ENCODE measurements at places on chromosomes 1 and 21. TPM values are rescaled to one million over a fixed set of nuclear protein-coding genes. Genes with fewer than 3 reads are reported as not detected.

- no peak for DNase-seq
These were observed 23.8 kb downstream of the GLMN start for GRCh38 chr1:92274939-92275338.

Gene POLR3C
- total RNA-seq: 33.4 TPM

DNA sequence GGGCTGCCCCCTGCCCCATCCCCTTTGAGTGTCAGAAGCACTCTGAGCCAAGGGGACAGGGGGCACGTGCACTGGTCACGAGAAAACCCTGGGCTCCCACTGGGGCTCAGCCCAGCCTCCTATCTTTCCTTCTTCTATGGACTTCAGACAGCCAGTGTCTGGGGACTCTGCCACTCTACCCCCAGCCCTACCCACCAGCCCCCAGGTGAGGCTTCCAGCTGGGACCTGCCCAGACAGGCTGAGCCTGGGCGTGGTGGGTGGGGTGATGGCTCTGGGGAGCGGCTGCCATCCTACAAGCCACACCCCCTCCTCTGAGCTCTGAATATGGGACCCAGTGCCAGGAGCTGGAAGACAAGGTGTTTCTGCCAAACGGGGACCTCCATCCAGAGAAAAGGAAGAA, 8.0 kb upstream of the SFN start:
- DNase-seq: no peak

Gene SYCP1
- not detected for total RNA-seq

Gene NBPF20
- 0.82 TPM for total RNA-seq

DNA sequence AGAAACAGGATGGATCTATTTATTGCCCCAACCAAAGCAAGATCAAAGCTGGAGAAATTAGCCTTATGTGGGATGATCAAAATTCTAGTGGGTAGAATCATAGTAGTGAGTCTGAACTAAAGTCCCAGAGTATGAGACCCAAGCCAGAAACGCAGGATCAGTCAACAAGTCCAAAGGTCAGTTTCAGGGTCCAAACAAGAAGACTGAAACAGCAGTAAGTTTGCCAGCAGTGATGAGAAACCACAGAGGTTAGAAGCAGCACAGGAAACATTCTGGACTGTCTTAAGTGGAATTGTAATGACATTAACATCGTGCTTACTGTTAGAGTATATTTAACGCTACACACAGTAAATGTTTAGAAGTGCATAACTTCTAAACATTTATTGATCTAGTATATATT, 251.0 kb downstream of the LRRIQ3 start:
- DNase-seq: no peak

- no peak for DNase-seq
These were observed 47.9 kb upstream of the PRKACB start for GRCh38 chr1:84096176-84096575.

DNA sequence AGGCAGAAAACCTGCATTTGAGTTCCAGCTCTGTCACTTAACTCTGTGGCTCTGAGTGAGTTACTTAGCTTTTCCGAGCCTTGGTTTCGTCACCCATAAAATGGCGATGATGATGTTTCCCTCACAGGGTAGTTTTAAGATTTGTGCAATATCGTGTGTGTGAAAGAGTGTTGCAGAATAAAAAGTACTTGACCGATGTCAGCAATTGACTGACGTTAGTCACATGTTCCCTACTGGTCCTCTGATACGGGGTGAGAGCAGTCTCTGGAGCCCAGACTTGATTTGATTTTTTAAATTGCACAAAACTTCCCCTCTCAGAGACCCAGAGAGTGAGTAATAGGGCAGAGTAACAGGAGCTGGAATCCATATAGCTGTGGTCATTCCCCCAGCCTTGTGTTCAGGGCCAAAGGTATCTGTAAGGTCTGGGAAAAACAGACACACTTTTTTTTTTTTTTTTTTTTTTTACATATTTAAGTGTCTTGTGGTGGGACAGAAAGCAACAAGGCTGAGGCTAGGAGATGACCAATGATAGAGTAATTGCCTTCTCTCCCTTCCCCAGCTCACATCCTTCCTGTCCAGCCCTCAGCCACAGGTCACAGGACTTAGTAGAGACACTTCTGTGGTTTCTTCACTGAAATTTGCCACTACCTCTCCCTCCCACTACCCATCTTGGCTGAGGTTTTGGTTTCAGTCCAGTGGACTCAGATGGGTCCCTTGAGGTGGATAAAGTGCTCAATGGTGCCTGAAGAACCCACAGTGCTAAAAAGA, 2.0 kb downstream of the FCER1G start:
- no peak for DNase-seq

Gene USH2A
- total RNA-seq: not detected

- DNase-seq: no peak
These were observed 471.8 kb downstream of the KCNT2 start for GRCh38 chr1:196136396-196136795.

Gene ZSWIM5
- total RNA-seq: 0.21 TPM

DNA sequence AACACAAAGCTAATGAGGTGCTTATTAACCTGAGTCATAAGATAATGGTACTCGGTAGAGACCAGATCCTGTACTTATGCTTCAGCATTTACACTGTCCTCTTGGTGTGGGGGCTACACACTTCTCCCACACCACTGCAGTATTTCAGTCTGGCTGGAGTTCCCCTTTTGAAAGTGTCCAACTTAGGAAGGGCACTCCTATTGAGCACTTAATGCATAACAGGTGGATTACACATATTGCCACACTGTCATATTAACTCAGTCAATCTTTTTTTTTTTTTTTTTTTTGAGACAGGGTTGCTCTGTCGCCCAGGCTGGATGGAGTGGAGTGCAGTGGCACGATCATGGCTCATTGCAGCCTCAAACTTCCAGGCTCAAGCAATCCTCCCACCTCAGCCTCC, 1.5 kb downstream of the GPATCH4 start:
- no peak for DNase-seq

DNA sequence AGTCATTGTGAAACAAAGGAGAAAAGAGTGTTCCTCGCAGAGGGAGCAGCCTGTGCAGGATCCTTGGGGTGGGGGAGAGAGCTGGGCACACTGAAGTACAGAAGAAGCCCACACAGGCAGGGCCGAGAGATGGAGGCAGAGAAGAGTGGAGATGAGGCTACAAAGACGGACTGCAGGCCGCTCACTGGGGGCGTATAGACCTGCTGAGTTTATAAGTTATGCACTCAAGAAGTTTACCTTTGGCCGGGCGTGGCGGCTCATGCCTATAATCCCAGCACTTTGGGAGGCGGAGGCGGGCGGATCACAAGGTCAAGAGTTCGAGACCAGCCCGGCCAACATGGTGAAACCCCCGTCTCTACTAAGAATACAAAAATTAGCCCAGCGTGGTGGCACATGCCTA, 7.6 kb upstream of the SLAMF9 start:
- DNase-seq: no peak

- no peak for DNase-seq
These were observed 46.2 kb upstream of the TINAGL1 start for GRCh38 chr1:31529999-31530684.

DNA sequence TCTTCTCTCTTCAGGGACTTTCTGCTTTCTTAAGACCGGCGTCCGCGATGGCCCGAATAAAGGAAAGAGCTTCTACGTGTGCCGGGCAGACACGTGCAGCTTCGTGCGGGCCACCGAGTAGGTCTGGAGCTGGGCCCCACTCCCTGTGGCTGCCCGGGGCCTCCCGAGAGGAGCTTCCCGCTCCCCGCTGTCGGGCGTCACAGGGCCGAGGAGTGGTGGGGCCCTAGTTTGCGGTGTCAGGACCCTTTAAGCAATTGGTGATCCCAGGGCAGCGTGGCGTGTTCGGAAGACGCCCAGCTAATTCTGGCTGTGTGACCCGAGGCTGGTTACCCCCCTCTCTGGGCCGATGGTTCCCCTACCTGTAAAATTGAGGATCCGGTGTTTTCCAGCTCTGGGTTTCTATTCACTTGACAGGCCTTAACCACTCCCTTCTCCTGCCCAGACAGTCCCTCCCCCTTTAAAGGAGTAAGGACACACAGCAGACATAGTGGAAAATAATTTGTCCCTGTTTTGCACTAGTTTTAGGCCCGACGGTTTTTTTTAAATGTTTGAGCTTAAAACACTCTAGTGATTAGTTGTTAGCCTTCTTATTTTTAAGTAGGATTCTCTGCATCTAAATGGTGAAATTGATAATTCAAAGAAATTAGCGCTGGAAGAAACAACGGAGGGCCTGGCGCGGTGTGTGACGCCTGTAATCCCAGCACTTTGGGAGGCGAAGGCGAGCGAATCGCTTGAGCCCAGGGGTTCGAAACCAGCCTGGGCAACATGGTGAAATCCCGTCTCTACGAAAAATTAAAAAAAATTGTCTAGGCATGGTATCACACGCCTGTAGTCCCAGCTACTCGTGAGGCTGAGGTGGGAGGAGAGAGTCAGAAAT, 553 bp downstream of the TTF2 start:
- DNase-seq: no peak

DNA sequence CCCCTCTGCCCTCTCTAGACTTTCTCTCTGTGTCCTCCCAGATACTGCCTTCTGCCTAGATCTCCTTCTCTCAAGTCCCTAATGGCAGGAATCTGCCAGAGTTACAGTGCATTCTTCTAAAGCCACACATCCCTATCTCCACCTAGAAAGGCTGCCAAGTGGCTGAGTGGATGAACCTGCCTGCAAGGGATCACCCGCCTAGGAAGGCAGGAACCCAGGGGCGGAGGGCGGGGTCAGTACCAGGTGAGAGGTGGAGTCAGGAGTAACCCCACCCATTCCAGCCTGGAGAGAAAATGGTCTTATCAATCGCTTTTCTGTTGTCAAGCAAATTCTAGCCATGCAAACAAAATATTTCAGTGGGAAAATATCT, 60.8 kb downstream of the BCAR3 start:
- DNase-seq: no peak

- DNase-seq: no peak
These were observed 574.2 kb downstream of the NUF2 start for GRCh38 chr1:163896001-163896400.

Gene PLA2G2F
- not detected for total RNA-seq

Gene MFAP2
- total RNA-seq: 0.32 TPM

DNA sequence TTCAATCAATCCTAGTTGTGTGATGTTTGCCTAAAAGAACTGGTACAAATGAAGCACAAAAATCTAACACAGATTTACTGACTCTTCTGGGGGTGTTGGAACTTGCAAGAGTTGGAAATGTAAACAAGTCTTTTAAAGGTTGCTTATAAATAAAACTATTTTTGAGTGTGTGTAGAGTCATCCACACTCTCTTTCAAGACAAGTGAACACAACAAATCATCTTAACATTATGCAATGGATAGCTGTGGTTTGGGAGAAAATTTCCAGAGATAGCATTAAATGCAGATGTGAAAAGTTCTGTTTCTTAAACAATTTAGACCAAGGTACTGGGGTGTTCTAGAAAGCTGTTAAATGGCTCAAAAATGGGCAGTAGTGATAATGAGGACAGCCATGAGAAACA, 28.7 kb downstream of the C1orf87 start:
- no peak for DNase-seq

GRCh38 chr1:42929434-42930177, 29.1 kb downstream of the SLC2A1 start:
- DNase-seq: no peak

GRCh38 chr21:34183331-34183928, 110.1 kb downstream of the MRPS6 start:
- no peak for DNase-seq

GRCh38 chr1:8976896-8977450, 31.3 kb downstream of the CA6 start:
- no peak for DNase-seq

Gene ARTN
- total RNA-seq: 0.39 TPM

DNA sequence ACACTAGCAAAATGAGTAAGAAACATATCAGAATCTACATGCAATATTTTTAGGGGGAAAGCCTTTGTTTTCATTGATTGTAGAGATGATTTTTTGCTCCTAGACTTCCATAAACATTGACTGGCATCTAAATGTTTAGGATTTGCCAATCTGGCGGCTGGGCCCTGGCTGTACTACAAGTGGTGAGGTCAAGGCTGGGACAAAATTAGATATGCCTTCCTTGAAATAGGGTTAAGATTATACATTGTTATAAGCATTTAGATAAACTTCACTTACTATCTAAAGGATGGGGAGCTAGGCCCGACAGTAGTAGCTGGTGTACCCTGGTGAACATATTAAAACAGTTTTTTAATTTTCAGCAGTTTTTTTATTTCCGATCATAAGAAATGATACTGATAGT, 5.2 kb downstream of the NFIA start:
- DNase-seq: no peak

Gene CD84
- 14.9 TPM for total RNA-seq

- DNase-seq: no peak
These were observed 94.8 kb upstream of the KIAA0040 start for GRCh38 chr1:175287377-175287776.

GRCh38 chr1:43279161-43279560, 6.2 kb downstream of the C1orf210 start:
- DNase-seq: no peak

DNA sequence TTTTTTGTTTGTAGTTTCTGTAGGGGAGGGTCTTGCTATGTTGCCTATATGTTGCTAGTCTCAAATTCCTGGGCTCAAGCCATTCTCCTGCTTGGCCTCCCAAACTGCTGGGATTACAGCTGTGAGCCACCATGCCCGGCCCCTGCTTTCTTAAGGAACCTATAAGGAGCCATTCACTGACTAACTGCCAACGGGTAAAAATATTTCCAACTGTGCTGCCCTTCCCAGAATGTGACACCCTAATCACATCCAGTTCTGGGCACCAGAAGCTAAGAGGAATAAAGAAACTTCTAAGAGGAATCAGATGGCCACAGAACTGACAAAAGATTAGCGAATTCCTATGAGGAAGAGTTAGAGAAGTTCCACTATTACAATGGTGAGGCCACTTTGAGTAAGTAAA, 6.4 kb downstream of the SYPL2 start:
- no peak for DNase-seq

DNA sequence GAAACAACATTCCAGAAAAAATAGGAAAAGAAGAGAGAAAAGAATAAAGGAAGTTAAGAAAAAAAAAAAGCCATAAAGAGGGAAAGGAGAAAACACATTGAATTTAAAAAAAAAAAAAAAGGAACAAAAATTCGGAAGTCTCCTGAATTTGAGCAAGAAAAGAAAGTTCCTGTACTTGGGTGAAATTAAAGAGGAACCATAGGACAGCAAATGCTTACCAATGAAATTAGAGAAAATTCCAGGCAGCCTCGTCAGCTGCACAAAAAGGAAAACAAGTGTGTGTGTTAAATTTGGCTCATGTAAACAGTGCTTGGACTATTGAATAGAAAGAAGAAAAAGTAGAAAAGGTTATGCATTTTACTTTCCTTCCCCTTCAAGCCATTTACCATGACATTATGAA, 4.9 kb downstream of the IL12RB2 start:
- DNase-seq: no peak
